ENCODE measurements at places on chromosomes 13 and 19.

DNA sequence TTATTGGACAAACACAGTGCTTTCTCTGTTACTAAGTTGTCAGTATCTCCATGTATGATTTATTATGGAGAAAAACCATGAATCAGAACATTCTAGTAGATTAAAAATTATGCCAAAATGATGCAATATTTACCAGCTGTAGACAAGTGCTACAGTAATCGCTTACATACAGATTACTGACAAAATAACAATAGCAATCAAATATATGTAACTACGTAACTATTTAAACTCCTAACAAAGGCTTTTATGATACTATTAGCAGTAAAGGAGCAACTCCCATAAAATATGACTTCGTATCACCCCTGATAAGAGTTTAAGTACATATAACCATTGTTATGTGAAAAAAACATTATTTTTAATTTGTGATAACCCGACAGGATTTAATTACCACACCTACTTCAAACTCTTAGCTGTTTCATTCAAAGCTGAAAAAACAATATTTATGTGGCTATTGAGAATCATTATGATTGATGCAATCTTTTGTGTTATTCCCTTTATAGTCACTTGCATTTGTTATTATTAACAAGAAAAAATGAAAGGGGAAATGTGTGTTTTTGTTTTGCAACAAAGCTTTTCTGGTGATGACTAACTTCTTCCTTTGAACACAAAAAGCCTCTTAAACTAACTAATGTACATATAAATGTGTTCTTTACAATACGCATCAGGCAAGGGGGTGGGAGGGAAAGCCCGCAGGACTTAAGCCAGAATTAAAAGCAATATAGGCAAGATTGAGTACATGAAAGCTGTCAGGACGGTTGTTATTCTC, 147.4 kb downstream of the ABCC4 start:
- no peak for DNase-seq

- no peak for DNase-seq
These were observed 26.6 kb downstream of the CD70 start for GRCh38 chr19:6564393-6564792.

DNA sequence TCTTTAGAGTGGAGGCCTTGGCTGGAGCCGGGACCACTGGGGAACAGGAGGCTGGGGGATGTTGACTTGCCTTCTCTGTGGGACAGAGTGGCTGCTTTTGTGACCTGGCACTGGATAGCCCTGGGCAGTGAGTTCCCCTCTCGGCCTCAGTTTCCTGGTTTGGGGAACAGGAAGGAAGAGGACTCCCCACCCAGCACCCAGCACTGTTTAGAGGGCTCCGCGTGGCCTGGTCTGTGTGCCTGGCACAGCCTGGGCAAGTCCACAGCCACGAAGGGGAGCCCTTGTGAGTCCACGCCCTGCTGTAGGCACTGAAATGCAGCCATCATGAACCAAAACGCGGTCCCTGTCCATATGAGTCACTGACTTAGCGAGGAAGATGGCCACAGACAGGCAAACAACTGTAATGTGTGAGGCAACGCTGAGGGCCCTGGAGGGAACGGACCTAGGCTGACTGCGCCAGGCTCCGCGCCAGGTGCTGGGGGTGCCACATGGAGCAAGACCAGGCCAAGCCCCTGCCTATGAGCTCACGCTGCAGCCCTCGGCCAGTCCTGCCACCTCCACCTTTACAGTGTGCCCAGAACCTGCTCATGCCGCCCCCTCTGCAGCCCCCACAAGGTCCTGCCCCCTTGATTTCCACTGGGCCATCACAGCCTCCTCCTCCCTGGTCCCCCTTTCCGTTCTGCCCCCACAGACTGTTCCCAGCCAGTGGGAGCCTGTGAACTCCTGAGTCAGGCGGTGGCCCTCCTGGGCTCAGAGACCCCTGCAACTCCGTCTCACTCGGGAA, 35.5 kb downstream of the PAK4 start:
- DNase-seq = no peak

DNA sequence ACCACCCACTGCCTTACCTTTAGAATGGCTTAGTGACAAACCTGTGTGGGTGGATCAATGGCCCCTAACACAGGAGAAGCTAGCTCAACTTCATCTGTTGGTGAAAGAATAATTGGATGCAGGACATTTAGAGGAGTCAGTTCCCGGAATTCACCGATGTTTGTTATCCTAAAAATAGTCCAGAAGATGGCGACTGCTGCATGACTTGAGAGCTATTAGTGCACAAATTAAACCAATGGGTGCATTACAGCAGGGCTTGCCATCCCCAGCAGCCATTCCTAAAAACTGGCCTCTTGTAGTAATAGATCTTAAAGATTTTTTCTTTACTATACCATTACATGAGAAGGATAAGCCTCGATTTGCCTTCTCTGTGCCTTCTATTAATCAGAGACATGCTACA, 46.8 kb upstream of the ZNF726 start:
- no peak for DNase-seq

DNA sequence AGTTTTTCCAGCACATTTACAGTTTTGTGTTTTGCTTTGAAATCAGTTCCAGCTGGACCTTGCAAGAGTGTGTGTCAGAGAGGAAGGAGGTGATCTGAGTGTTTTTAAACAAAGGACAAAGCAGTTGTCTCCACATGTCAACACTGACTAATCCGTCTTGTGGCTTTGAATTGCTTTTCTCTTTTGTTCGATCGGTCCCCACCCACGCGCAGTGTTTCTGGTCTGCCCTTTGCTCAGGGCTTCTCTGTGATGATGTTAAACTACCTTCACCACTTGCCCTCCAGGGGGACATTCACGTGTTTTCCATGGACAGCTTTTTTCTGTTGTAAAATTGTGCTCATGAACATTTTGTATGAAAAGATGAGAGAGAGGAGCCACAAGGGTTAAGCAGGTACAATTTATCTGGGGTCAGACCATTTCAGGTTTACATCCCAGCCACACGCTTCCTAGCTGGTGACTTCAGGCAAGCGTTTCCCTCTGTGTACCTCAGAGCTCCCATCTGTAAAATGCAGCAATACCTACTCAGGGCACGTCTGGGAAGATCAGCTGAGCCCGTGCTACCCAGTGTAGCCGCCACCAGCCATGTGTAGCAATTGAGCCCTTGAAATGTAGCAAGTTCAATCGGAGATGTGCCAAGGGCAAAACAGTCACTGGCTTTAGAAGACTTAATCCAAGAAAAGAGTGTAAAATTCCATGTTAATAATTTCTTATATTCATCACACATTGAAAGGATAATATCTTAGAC, 13.5 kb upstream of the PLA2G4C start:
- DNase-seq = no peak

Measured in activated naive CD8-positive, alpha-beta T cell treated with anti-CD3 and anti-CD28 coated beads, Interleukin-2, amount 10 ng/mL, durations not matched to agents 7 days and 5 days (primary cell).